NCI-H187 treated with DMSO at 0.1 percent for 48 hours (cell line): ENCODE measurements at places on chromosomes 6 and 20.
A peak's percentile ranks its signal among the peaks of the same experiment; 100 is the strongest.

DNA sequence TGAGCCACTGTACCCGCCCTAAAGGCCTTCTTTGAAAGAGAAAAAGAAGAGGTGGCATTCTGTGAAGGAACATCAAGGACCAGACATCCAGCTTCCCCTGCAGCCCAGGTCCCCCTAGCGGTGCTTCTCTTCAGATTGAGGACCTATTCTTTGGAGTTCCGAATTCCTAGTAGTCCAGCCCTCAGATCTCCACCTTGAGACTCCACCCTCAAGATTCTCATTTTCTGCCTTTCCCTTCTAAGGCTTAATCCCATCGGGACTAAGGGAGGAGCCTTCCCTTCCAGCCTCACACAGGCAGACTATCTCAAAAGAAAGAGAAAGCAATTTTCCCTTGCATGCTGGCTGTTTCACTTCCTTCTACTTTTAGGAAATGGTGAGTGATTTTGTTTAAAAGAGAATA is 32.5 kb downstream of the MUC22 start:
- DNase-seq, result no peak

- DNase-seq, result no peak
Observed at GRCh38 chr20:19302714-19303113, 90.3 kb downstream of the SLC24A3 start.

DNA sequence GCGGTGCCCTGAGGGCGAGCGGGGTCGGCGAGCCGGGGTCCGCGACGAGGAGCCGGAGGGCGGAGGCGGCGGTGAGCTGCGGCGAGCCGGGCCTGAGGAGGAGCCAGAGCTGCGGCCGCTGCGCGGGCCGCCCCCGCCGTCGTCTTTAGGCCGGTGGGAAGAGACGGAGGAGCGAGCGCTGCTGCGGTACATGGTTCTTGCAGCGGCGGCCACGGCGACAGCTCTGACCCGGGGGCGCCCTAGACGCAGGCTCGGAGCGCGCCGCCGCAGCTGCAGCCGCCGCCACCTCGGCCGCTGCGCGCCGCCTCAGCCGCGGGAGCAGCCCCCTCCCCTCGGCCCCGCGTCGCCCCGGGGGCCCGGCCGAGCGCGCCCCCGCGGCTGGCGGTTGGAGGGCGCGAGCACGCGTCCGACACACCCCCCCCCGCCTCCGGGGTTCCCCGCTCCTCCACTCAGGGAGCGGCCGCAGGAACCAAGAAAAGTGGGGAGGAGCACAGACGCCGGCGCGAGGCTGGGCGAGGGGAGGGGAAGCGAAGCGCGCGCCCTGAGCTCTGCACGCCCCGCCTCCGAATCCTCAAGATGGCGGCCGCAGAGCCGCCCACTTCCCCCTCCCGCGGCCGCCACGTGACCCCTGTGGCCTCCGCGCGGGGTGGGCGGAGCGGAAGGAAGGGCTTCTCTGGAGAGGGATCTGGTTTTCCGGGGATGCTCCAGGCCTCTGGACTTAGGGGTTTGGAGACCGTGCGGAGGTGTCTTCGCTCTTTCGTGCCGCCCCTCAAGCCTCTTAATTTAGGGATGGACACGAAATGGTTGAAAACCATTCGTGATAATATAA is at the start of gene ZNF318:
TSS of gene ZNF318 (minus strand) at position 474 of the 829 bp plus-strand sequence. CDS start at position 192, 282 bp downstream.
- DNase-seq, result peak; percentile 86

GRCh38 chr20:44054118-44054517 is 132.9 kb downstream of the JPH2 start:
- DNase-seq, result no peak

- DNase-seq, result no peak
Observed at GRCh38 chr6:46979206-46979605, 57.5 kb upstream of the ADGRF5 start.

DNA sequence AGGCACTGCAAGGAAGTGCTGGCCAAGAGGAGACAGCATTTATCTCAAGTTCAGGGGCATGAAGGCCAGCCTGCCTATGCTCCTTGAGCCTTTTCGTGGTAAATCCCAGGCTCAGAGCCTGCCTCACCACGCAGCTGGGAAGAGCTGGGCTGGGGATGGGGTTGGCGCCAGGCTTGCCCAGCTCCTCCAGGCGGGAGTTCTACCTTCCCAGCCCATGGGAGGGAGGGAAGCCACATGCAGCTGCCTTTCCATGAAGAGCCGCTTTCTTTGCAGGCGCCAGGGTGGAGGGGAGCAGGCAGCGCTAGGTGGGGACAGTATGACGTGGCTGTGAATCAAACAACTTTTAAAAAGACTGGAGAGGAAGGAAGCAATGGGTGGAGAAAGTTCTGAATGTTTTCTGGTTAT is 19.5 kb upstream of the SIRT5 start:
- DNase-seq, result no peak

GRCh38 chr6:31473244-31473643 is 24.7 kb upstream of the MICB start:
- no peak for DNase-seq

- DNase-seq, result no peak
Observed at GRCh38 chr6:104428184-104428583, 431.5 kb downstream of the HACE1 start.

DNA sequence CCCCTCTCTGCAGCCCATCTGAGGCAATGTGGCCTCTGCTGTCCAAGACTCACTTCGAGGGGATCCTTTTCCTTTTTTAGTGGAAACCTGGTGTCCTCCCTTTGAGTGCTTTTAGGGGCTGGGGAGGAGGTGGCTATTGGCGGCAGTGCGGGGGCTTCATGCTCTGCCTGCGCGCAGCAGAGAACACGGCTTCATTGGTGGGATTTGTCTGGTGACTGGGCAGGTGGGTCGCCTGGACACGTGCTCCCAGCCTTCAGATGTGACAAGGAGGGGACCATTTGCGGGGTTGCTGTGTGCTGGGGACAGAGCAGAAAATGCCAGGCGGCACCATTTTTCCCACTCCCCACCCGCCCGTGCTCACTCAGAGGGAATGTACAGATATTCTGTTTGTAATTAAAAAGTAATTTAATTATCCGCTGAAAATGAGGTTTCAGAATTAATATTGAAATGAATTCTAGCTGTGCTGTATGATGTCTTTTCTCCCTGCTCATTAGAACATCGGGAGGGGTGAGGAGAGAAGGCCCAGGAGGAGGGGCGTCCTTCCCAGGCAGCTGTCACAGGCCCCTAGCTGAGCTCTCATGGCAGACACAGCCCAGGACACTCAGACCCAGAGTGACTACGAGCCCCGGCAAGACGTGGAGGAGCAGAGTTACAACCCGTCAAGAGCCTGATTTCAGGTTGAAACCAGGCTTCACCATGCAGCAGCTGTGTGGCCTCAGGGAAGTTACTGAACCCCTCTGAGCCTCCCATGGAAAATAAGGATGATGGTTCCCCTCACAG is 417.2 kb upstream of the SULF2 start:
- DNase-seq, result no peak

GRCh38 chr20:33541074-33541473 is 51.2 kb downstream of the CBFA2T2 start:
- no peak for DNase-seq

DNA sequence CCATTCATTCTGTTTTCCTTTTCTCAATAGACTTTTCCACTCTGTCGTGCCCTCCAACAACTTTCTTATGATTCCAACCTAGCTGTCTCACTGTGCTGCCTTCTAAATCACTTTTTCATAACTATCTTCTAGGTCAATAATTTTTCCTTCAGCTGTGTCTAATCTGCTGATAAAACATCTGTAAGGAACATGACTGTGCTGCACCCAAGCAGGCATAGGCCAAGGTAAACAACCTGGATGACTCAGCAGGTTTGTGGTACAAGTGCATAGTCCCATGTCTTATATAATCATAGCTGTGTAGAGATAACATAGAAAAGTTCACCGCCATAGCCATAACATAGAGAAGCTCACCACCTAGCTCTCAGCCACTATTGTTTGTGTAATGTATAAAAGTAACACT is 332.3 kb downstream of the PLCB1 start:
- no peak for DNase-seq
